ENCODE measurements at places on chromosomes 6 and 20. TPM values are rescaled to one million over a fixed set of nuclear protein-coding genes. Genes with fewer than 3 reads are reported as not detected.

GRCh38 chr6:25875563-25875905 is 1.5 kb upstream of the SLC17A3 start:
- DNase-seq = no peak

GRCh38 chr6:13526727-13527670 is 39.6 kb upstream of the GFOD1 start:
- peak; percentile 37 for DNase-seq

- DNase-seq = no peak
Observed at GRCh38 chr20:53284696-53285095, 308.9 kb downstream of the ZNF217 start.

Gene RHAG
- total RNA-seq = not detected

Gene CFAP206
- total RNA-seq = 2.4 TPM

Gene CST2
- not detected for total RNA-seq

DNA sequence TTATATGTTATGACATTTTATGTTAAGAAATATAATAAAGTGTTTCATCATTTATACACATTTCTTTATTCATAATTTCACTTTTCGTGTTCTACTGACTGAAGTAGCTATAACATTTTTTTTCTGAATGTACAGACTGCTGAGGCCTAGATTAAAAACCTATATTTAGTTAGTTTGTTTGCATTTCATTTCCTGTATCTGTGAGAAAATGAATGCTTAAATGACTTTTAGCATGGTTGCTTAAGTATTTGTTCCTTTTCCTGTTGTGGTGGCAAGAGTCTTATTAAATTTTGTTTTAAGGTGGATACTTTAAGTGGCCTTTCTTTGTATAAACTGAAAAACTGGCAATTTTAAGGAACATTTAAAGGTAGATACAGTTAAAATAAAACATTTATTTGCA is 779.7 kb upstream of the MAN1A1 start:
- no peak for DNase-seq

Gene ZSCAN16
- total RNA-seq = 1.9 TPM

DNA sequence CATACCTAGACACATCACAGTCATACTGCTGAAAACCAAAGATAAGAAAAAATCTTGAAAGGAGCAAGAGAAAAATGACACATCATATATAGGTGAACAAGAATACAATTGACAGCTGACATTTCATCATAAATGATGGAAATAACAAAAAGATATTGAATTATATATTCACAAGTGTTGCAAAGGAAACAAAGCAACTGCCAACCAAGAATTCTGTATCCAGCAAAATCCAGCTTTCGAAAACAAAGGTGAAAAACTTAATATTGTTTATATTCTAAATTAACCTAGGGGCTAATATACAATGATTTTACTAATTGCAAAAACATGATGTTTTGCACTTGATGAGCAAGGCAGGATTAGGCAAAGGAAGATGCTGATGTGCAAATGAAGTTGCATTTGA is 84.3 kb downstream of the MOXD1 start:
- DNase-seq = peak; percentile 4

Gene RBM38
- 14.0 TPM for total RNA-seq

Gene MRPS10
- 123 TPM for total RNA-seq

GRCh38 chr6:19632786-19633185 is 204.4 kb upstream of the ID4 start:
- DNase-seq = no peak

Gene DCBLD1
- 51.6 TPM for total RNA-seq

DNA sequence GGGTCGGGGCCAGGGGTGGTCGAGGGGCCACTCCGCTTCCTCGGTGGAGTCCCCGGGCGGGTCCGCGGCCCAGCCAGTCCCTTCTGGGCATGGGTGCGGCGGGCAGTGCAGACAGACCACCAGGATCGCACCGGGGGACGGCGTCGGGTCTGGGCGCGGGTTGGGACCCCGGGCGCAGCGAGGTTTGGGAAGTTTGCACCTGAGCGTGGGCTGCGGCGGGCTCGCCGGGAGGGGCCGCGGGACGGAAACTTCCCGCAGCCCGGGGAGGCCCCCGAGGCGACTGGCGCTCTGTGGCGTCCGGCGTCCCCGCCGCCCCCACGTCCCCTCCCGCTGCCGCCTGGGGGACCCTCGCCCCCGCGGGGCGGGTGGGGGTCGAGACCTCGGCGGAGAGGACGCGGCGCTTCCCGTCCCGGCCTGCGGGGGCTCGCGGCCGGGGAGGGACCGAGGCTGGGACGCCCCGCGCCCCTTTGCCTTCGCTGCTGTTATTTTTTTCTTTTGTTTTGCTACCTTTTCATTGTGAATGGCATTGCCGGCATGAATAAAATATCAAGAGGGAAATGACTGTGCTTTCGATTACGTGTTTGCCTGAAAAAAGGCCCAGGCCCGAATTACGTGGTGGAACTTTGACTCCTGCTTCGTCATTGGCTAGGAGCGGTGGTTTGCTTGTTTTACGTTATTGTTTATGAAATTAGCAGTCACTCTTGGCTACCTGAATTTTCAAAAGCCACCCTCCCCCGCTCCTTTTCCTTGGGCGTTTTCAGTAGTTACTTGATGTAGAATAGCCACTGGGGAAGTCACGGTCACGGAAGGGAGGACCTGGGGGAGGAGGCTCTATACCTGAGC is 703 bp downstream of the SNX9 start:
- DNase-seq = peak; percentile 78
